ENCODE measurements at places on chromosomes 3 and 15.

DNA sequence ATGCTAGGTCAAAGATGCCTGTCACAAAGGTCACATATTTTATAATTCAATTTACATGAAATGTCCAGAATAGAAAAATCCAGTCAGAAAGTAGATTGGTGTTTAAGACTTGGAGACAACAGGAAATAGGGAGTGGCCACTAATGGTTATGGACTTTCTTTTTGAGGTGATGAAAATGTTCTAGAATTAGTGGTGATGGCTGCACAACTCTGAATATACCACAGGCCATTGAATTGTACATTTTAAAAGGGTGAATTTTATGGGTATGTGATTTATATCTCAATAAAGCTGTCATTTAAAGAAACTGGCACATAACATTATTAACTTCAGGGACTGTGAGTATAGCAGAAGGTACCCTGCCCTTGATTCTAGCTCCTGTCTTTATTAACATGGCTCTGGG lies 15.8 kb downstream of the SPG11 start:
- no peak for DNase-seq

- DNase-seq: no peak
Measured at GRCh38 chr3:193837347-193837827, 244.4 kb downstream of the OPA1 start.

- DNase-seq: peak; percentile 48
Measured at GRCh38 chr3:51384055-51384725, 901 bp upstream of the MANF start.

DNA sequence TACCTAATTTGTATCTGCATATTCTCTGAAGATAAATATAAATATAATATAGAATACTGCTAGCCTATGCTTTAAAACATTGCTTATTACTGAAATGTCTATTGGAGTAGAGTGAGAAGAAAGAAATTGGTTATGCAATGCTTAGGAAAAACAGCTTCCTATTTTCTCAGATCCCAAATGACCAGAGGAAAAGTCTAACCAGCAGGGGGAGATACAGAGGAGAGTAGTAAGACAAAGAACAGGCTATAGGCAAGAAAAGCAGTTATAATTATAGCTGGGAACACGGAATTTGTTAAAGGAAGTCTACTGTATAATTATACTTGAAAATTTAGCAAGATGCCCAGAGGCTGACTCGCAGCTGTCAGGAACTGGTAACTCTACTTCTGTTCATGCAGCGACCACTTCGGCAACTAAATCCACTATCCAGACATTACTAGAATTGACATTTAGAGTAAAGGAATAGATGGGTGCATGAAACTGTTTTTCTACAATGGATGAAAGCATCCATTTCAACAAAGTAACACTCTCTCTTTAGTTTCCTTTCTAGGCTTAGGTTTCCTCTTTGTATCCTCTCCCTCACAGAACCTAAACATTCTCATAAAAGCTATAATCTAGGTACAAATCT lies 97.2 kb downstream of the TBC1D5 start:
- DNase-seq: no peak

DNA sequence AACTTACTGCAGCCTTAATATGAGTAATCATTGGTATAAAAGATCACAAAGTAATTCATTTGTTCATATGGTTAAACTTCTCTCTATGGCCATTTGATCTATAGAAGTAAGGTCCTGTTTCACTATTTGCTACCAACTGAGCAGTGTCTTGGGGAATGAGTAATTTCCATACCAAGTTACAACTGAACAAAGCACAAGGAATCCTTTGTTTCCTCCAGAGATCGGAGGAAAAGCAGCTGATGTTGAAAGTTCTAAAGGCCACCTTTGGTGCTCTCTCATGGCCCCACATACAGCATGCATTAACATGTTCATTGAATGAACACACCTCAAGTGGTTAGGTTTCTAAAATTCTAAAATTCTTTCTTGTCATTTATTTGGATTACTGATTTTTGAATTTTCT lies 7.1 kb upstream of the CNTN3 start:
- DNase-seq: no peak

Measured in H54 (cell line).